Left renal cortex interstitium (tissue), 4 donors: ENCODE measurements at places on chromosomes 6 and 20. TPM values are rescaled to one million over a fixed set of nuclear protein-coding genes. Genes with fewer than 3 reads are reported as not detected.
A peak's percentile ranks its signal among the peaks of the same experiment; 100 is the strongest.

GRCh38 chr6:123896869-123897268, 93.2 kb downstream of the NKAIN2 start:
- DNase-seq, result no peak

XRN2 gene
- 105 TPM for polyA plus RNA-seq

HRH3 gene
- polyA plus RNA-seq, result 0.08 TPM

- DNase-seq, result no peak
Measured at GRCh38 chr20:36098364-36098763, 56.2 kb upstream of the EPB41L1 start.

GNMT gene
- polyA plus RNA-seq, result 2.6 TPM

GRCh38 chr6:142796571-142796970, 148.4 kb downstream of the HIVEP2 start:
- DNase-seq, result no peak

GRCh38 chr20:44660581-44660980, 9.1 kb upstream of the ADA start:
- no peak for DNase-seq

DNA sequence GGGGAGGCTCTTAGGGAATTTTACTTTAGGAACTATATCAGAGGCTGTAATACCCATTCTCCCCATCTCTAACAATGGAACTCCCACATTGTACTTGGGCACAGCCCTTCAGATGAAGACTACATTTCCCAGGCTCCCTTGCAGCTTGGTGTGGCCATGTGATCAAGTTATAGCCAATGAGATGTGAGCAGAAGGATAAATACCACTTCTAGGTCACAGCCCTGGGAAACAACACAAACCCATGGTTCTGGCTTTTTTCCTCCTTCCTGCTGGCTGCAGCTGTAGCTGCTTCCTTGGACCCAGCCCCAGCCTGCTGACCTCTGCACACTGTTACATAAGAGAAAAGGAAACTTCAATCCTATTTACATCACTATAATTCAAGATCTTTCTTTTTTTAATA, 445.9 kb upstream of the JARID2 start:
- no peak for DNase-seq

GHRH gene
- not detected for polyA plus RNA-seq

CLVS2 gene
- 0.23 TPM for polyA plus RNA-seq

RNF146 gene
- polyA plus RNA-seq, result 80.7 TPM

DNA sequence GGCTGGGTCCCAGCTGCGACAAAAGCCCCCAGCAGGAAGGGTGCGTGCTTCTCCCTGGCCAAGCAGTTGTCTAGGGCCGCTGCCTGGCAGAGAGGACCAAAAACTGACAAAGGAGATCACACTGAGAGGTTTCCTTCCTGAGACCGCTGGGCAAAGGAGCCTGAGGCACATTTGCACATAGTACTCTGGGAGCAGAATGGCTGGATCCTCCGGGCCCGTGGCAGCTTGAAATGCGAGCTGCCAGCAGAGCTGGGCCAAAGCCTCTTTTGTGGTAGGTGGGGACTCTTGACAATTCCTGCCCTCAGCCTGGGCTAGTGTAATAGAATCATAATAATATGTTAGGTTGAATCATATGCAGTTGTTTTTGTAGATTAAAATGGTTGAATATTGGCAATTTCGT, 33.1 kb upstream of the RNF8 start:
- no peak for DNase-seq

DNA sequence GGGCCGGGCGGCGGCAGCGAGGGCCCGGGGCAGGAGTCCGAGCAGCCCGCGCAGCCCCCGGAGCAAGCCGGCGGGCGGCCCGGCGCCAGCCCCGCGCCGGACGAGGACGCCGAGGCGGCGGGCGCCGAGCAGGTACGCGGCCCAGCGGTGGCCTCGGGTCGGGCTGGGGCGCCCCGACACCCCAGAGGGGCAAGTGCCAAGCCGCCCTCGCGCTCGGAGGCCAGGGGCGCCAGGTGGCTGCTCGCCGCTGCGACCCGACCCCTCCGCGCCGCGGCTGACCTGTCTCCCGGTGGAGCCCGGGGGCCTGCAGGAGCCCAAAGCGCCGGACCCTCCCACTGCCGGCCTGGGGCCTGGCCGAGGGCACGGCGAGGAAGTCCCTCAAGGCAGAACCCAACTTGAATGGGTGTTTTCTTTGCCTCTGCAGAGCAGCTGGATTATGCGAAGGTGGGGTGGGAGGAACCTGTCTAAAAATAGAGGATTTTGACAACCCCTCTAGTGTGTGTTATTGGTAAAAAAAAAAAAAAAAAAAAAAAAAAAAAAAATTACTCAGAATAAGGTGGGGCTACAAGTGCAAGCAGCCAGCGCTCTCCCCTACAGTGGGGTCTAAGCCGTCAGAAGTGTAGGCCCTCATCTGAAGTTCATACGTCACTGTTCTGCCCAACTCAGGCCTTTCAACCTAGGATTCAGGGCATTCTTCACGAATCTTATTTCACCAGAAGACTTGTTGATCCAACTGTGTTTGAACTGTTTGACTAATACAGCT, 609 bp downstream of the OGFRL1 start:
- DNase-seq, result peak; percentile 19

DNA sequence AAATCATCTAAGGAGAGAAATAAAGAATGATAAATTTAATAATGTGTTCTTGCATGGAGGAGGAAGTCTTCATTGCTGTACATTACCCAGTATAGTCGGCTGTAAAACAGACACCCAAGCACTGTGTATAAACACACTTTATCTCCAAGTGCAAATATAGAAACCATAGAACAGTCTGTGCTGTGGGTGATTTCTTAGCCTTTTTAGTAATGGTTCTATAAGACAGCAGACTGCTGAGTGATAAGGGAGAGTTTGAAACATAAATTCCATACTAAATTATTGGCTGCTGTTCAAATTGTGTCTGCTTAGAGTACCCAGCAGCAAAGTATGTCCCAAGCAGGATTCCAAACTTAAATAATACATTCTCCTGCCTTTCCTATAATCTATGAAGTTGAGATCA, 4.6 kb downstream of the FILIP1 start:
- no peak for DNase-seq

DNA sequence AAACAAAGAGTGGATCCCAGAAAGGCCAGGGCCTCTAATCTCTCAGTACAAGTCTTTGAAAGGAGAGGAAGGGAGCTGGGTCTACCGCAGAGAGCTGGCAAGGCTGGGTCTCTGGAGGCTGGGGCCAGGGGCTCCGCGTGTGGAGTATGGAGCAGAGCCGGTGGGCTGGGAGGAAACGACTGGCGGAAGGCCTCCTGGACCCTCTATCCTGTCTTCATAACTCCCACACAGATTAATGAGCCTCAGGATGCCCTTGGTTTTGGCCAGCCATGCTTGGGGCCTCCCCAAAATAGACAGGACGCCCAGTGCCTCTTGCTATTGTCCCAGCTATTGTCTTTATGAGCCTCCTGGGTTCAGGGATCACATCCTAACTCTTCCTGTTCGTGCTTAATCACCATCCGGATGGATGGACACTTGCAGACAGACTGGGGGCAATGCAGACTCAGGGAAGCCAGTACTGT, 306.4 kb downstream of the DHX35 start:
- DNase-seq, result no peak

HCK gene
- 1.9 TPM for polyA plus RNA-seq

- no peak for DNase-seq
Measured at GRCh38 chr20:14723614-14724013, 386.2 kb upstream of the FLRT3 start.

MYH7B gene
- polyA plus RNA-seq, result 0.93 TPM

GRCh38 chr20:51735728-51736600, 32.2 kb downstream of the ATP9A start:
- DNase-seq, result no peak

MAFB gene
- 137 TPM for polyA plus RNA-seq

LRRN4 gene
- 12.4 TPM for polyA plus RNA-seq

GRCh38 chr6:30019819-30020218, 41.2 kb upstream of the POLR1H start:
- DNase-seq, result no peak

- DNase-seq, result no peak
Measured at GRCh38 chr6:95285881-95286280, 291.5 kb upstream of the MANEA start.

PROKR2 gene
- polyA plus RNA-seq, result not detected

SLC13A3 gene
- polyA plus RNA-seq, result 22.9 TPM

POPDC3 gene
- polyA plus RNA-seq, result 0.29 TPM

DNA sequence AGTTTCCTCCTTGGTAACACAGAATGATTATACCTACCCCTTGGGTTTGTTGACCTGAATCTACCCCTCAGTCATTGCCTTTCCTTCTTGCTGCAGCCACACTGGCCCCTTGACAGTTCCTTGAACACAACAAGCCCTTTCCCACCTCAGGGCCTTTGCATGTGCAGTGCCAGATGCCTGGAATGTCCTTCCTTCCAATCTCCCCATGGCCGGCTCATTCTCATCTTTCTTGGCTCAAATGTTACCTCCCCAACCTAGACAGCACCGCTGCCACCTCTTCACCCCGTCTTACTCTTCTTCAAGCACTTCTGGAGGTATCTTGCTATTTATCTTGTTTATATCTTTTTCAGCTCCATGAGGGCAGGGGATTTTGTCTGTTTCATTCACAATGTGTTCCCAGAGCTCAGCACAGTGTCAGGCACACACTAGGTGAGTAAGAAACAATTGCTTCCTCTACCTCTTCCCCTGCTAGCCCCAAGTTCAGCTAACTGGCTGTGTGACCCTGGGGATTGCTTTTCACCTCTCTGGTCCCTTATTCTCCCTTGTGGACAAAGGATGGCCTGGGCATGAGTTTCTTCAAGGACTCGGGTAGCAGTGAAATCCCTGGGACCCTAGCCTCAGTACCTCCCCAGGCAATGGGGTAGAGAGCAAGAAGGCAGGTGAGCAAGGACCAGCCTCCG, 121.5 kb downstream of the CEBPB start:
- no peak for DNase-seq

DNA sequence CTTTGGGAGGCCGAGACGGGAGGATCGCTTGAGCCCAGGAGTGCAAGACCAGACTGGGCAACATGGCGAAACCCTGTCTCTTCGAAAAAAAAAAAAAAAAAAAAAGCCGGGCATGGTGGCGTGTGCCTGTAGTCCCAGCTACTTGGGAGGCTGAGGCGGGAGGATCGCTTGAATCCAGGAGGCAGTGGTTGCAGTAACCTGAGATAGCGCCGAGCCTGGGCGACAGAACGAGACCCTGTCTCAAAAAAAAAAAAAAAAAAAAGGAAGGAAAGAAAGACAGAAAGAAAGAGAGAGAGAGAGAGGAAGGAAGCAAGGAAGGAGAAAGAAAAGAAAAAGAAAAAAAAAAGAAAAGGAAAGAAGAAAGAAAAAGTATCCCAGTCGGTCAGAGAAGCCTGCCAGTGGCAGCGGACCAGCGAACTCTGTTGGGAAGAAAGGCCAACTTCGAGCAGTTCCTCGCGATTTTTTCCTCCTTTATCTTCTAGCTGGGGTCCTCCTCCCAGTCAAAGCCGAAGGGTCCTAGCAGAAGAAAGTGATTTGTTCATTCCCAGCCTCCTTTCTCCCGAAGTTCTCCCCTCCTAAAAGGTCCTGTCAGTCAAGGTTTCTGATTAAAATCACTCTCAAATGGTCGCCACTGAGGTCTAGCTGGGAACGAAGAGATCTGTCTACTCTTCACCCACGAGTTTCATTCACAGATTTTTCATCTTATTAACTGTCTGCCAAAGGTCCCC, 2.4 kb upstream of the SYCP2L start:
- DNase-seq, result no peak

DNA sequence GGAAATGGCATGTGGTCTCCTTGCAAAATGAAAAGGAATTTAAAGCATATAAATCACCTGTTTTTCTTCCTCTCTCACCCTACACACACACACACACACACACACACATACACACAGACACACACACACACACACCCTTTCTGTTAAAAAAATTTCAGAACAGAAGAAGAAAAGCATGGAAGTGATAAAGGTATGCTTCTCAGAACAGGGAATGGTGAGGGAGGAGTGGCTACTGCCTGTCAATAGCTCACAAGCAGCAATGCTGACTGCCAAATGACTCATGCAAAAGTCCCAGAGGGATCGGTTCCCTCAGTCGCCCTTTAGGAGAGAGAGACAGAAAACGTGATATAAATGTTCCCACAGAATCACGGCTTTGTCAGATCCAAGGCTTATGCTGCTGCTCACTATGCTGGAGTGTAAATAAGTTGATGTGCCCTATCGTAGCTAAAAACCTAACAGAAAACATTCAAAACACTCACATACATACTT, 102.6 kb downstream of the IBTK start:
- no peak for DNase-seq

DNA sequence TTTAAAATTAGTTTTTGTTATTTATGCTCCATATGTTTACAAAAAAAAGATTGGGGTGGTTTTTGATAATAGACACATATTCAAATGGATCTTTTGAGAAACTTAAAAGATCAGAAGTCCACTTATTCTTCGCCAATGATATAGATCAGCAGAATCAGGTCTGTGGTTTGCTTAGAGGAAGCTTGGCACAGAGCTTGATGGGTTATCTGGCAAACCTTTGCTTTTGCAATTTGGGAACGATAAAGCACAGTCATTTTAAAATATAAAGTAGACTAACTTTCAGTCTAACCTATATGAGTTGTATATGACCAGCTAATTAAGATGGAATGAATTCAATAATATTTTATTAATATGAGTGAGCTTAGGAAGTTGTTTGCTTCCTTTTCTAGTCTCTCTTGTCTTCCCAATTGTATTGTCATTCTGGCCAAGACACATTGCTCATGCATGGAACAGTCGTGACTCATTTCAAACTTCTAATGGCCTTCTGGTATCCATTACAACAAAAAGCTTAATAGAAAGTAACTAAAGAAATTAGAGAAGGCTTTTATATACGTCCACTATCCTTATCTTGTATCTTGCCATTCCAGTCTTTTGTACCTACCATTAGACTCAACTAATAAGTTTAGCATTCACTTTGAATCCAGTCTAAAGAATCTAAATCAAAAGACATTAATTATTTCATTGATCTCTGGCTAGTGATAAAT, 118.7 kb downstream of the TBX18 start:
- DNase-seq, result no peak

ARMC2 gene
- polyA plus RNA-seq, result 12.5 TPM

SOBP gene
- polyA plus RNA-seq, result 17.6 TPM

LAMA2 gene
- 48.3 TPM for polyA plus RNA-seq

GRCh38 chr20:46108435-46108841, 9.7 kb upstream of the CD40 start:
- no peak for DNase-seq

THBD gene
- polyA plus RNA-seq, result 4.8 TPM

ENPP5 gene
- 18.4 TPM for polyA plus RNA-seq

DNA sequence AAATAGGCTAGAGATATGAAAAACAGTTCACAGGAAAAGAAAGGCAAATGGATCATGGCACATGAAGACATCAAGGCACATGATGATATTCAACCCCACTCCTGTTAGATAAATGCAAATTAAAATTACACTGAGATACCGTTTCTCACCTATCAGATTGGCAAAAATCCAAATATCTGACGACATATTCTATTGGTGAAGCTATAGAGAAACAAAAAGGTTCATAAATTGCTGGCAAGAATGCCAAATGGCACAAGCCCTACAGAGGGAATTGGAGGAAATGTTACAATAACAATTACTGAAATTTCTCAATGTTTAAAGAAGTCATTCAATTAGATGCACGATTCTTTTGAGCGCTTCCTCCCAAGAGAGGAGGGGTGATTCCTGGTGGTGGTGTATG, 45.3 kb upstream of the DSN1 start:
- no peak for DNase-seq

GRCh38 chr20:43959079-43959919, 44.6 kb downstream of the TOX2 start:
- no peak for DNase-seq
